Activated CD4-positive, alpha-beta T cell treated with anti-CD3 and anti-CD28 coated beads, Interleukin-2, amount 50 U/mL, for 16 hours (primary cell): ENCODE measurements at places on chromosomes 7 and 10.

- DNase-seq = no peak
These were observed 233.0 kb downstream of the WDR11 start for GRCh38 chr10:121084016-121084674.

GRCh38 chr10:101693651-101693977 is 1.4 kb downstream of the FBXW4 start:
- DNase-seq = peak; percentile 38

GRCh38 chr7:115299397-115300037 is 377.6 kb downstream of the MDFIC start:
- DNase-seq = no peak

GRCh38 chr7:50620433-50620832 is 55.2 kb upstream of the DDC start:
- DNase-seq = no peak

DNA sequence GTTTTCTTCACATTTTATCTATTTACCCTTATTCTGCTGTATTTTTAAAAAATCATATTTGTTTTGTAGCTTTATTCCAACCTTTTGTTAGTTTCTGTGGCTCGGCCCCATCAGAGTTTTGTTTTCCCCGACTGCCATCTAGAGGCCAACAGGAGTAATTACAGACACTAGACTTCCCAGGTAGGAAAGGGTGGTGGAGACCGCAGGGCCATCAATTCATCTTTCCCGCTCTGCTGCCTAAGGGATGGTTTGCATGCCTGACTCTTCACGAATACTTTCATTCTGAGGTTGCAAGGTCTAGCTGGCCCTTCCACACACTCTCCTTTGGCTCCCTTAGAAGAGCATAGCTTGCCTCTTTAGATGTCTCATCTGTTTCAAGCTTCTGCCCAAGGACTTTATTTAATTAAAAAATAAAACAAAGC is 38.3 kb downstream of the LYZL2 start:
- peak; percentile 57 for DNase-seq

DNA sequence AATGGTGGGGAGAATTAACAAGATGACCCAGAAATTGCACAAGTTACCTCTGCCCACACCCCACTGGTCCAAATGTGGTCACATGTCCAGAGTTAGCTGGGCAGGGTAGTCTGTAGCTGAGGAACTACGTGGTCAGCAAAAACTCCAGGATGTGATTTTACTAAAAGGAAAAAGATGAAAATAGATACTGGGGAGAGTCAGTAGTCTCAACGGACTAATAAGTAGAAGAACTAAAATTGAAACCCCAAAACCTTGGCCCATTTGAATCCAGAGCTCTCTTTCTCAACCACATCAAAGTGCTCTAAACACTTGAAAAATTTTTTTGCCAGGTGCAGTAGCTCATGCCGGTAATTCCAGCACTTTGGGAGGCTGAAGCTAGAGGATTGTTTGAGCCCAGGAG is 146.3 kb downstream of the SKIDA1 start:
- DNase-seq = no peak

GRCh38 chr7:133784486-133785001 is 342.6 kb upstream of the LRGUK start:
- no peak for DNase-seq

DNA sequence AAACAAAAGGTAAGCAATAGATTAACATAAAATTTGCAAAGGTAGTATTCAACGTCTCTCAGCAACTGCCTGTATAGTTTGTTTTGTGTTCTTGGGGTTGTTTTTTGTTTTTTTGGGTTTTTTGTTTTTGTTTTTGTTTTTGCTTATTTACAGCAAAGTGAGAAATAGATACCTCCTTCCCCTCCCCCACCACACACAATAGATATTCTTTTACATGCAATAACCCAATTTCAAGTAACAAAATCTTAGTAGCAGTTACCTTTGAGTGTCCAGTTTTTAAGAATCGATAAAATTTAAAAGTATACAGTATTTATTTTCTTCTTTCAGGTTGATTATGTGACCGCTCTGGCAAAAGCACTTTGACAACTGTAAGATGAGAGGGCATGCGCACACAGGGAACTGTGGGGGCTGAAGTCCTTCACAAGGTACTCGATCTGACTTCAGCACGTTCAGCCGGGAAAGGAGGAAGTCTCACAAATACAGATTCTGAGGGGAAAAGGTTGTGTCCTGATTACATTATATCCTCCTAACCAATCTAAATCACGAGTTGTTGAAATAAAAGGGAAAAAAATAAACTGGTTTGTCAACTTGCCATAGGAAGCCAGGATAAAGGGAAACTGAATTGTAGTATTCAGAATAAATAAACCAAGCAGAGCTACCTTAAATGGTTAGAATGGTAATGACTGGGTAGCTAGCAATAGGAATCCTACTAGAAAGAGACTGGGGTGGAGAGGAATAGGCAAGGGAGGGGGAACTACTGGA is 47.8 kb downstream of the CPEB3 start:
- DNase-seq = peak; percentile 24

DNA sequence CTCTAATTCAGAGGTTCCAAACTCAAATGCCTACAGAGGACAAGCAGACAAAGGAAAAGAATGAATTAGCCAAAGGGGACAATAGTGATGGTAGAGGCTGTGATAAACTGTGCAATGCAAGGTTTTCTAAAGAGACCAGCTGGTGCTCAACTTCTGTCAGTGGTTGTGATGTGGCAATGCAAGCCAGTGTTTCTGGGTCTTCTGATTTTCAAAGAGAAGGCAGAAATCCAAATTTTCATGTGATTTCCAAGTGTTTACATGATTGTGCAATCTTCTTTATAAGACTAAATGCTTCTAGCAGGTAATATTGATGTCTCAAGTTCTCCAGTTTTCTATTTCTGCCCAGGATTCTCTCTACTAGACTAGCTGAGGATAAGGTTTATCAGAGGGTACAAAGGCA is 135.9 kb downstream of the PCDH15 start:
- DNase-seq = no peak

DNA sequence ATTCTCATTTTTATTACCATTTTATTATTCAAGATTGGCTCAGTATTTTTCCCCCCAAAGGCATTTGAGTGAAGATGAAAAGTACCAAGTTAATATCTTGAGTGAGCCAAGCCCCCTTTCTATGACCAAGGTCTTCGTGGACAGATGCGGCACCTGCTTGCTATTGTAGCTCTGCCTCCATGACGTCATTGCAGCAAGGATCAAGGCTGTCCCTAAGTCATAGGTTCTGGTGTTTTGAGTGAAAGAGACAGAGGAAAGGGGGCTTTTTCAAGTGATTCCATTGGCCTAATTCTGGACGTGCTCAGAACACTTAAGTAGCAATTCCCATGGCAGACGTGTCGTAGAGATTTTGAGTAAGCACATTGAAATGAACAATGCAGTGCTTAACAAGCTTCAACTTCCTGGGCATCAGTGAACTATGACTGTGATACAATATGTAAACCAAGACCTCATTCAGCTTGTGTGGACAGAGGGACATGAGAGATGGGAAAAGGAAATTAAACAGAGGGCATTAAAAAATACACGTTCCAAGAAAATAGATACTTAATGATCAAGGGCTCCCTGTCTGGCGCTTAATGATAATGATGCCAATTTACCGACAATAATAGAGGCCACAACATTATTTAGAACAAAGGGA is 248.7 kb upstream of the NPVF start:
- DNase-seq = no peak

- DNase-seq = no peak
These were observed 28.0 kb downstream of the VIM start for GRCh38 chr10:17256051-17256450.

DNA sequence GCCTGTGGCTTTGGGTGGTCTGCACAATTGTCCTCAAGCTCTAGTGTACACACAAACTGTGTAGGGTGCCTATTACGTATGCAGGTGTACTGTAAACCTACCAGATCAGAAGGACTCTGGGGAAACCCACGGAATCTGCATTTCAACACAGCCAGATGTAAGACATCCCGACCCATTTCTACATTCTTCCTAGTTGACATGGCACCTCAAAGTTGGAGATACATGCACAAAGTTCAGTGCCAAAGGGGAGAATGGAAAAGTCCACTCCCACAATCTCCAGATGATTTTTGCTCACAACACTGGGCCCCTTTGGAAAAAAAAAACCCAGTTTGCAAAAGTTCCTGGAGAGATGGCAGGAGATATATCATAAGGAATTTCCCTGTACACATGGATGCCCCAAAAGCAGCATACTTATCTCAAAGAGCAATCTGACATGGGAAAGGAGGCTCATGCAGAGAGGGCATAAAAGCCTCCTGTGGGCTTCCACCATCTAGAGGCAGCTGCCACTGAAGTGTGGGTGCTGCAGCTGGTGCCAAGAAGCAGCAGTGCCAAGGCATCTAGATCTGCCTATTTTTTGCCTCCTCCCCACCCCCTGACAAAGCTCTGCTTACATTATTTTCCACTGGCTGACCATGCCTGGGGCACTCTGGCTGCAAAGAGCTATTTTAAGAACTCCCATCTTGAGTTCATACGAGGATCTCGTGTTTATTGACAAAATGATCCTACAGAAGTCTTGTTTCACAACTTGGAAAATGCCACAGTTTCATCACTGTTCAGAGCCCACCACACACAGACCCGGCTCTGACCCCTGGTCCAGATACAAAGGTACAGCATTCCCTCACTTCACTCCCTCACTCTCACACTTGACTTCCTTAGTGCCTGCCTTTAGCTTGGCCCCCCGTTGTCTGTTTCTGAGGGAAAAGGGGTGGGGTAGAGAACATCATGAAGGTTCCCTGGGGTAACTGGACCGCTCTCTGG is 12.9 kb downstream of the TECTB start:
- DNase-seq = no peak

GRCh38 chr7:32164341-32164996 is 94.3 kb upstream of the PDE1C start:
- DNase-seq = no peak

GRCh38 chr10:62735464-62736167 is 68.9 kb upstream of the ADO start:
- peak; percentile 35 for DNase-seq

DNA sequence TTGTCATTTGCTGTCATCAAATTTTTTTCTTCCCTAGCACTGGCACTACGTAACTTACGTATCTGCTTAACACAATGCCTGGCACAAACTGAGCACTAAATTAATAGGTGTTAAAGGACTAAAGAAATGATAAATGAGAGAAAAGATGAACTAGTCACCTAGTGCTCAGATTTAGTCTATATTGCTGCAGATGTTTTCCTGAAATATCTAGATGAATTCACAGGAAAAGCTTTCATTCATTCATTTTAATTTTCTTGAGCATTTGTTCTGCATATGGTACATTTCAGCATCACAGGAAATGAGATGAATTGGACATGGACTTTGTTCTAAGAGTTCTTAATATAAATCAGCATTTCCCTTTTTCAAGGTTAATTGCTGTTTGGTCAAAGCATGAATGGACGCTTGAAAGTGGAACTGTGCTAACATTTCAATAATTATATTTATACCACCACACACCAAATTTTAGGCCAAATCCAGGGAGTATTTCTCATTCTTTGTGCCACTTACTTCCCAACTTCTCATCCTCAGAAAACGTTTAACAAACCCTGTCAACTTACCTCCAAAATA is 163.2 kb upstream of the MDFIC start:
- no peak for DNase-seq

DNA sequence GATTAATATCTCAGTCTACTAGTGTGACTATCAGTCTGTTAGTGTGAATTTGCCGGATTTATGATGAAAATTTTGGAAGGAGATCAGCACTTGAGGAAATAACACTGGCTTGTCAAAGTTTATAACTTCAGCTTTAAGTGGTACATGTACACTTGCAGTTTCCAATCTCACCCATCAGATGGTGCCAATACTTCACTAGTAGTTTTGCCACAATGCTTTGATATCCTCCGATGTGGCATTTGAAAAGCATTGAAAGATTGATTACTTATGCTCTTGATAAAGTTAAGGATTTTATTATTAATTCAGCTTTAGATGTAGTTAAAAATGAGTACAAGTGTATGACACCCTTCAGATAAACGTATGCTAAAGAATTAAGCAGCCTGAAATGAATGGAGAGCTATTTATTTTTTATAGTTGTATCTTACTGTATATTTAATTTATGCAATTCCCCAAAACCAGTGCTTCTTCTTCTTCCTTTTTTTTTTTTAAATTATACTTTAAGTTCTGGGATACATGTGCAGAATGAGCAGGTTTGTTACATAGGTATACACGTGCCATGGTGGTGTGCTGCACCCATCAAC is 98.2 kb downstream of the ANLN start:
- peak; percentile 71 for DNase-seq

- DNase-seq = no peak
These were observed 204.3 kb downstream of the ANK3 start for GRCh38 chr10:60185421-60185820.

- no peak for DNase-seq
These were observed 4.7 kb downstream of the PPA1 start for GRCh38 chr10:70228491-70228890.
